ENCODE measurements at places on chromosomes 3 and 15. TPM values are rescaled to one million over a fixed set of nuclear protein-coding genes. Genes with fewer than 3 reads are reported as not detected.

DNA sequence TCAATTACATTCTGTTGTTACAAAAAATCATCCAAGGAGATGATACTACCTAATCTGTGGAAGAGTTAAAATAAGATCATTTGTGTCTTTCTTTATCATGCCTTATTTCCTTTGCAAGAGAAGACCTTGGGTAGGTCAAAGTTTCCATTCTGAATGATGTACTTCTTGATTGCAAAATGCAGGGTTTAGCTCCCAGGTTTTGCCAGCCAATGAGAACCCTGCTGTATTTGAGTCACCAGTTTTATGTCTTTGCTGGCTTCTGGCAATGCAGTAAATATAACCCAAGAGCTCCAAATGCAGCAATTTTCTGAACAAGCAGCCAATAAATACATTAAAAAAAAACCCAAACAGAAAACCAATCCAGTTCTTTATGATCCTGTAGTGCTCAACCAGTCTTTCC lies 204.9 kb downstream of the CADPS start:
- no peak for DNase-seq

DNA sequence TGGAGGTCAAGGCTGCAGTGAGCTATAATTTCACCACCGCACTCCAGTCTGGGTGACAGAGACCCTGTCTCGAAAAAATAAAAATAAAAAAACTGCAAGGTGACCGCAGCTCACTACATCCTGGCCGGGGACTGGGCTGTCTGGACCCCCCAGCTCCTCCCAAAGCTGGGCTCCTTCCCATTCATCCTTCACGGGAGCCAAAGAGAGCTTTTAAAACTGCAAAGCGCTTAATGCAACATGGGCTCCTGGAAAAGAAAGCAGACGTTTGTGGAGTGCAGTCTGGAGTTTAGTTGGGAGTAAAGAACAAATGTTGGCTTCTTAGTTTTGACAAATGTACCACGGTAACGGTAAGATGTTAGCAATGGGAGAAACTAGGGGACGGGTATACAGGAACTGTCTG lies 12.1 kb downstream of the PLXND1 start:
- DNase-seq: no peak

DNA sequence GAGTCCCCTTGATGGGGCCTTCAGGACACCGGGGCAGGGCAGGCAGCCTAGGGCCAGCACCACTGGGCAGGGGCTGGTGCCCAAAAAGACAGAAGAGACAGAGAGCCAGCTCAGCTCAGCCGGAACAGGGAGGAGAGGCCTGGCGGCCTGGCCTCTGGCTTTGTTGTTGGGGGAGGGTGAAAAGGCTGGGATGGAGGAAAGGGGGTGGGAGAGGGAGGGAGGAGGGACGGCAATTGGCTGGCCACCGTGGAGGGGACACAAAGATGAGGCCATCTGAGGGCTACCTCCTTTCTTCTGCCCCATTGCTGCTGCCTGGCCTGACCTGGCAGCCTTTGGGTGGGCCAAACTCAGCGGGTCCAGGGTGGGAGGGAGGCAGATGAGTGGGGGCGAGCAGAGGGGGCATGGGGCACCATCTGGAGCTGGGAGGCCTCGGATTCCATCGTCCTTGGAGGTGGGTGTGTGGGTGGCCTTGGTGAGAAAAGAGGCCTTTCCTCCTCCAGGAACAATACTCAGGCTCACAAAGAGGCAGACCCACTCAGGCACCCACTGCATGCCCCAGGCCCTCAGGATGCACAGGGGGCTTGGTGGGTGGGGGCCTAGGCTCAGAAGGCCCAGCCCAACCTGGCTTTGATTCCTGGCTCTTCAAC lies 9.3 kb downstream of the EFCC1 start:
- no peak for DNase-seq

GRCh38 chr15:71506946-71507345 lies 303.4 kb upstream of the NR2E3 start:
- no peak for DNase-seq

DNA sequence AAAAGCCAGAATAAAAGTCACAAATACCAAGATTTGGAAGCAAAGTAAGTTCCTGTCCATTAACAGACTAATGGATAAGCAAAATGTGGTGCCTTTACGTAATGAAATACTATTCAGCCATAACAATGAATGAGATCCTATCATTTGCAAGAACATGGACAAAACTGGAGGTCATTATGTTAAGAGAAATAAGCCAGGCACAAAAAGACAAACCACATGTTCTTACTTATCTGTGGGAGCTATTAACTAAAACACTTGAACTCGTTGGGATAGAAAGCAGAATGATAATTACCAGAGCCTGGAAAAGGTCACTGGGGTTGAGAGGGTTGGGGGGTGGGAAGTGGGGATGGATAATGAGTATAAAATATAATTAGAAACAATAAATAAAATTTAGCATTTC lies 1015.9 kb downstream of the OTOL1 start:
- no peak for DNase-seq

- DNase-seq: peak; percentile 19
Observed at GRCh38 chr3:16059711-16060357, 114.6 kb upstream of the GALNT15 start.

DNA sequence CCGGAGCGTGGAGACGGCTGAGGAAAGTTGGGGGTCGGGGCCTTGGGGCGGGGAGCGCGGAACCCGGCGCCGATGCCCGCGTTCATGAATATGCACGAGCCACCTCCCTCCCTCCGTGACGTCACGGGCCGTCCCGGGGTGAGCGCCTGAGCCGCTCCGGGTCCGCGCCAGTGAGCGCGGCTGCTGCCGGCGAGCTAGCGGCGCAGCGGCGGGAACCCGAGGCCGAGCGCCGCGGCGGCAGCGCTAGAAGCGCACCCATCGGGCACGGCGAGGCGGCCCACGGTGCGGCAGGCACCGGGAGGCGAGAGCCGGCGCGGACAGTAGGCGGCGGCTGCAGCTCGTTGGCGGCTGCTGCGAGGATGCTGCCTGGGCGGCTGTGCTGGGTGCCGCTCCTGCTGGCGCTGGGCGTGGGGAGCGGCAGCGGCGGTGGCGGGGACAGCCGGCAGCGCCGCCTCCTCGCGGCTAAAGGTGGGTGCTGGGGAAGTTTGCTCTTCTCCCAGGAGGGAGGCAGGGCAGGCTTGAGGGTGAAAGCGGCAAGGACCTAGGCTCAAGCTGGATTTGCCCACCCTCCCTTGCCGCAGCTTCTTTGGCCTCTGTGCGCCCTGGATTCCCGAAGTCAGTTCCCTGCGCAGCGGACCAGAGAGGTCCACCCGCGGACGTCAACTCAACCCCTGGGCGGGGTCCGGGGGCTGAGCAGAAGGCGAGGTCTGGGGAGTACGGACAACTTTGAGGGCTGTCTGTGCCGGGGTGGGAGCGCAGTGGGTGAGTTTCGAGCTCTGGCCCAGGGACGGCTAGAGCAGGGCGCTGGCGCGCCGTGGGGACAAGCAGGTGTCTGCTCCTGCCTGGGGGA lies at the start of gene CLSTN2:
CLSTN2 (plus strand) TSS at position 170 of the 850 bp plus-strand sequence.
- no peak for DNase-seq

DNA sequence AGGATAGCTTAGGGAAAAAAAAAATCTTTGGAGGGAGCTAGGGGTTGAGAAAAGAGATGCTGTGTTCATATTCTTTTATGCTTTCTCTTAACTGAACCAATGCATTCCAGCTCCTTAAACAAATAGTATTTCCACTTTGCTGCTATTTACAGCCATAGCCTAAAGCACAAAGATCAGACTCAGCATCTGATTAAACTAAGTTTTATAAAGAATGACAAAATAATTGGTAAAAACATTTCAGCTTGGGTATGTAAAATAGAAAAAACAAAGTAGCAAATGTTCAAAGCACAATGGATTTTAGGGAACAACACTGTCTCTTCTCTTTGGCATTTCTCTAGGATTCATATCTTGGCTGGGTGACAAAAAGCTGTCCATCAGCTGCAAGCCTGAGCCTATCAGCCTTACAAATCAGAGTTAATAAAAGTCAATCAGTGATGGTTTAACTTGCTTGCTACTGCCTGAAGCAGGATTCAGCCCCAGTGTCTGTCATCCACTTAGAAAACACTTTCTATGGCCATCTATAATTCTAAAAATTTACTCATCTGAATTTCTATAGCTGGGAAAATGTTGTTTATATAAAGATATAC lies 232.1 kb upstream of the CDIN1 start:
- DNase-seq: no peak

DNA sequence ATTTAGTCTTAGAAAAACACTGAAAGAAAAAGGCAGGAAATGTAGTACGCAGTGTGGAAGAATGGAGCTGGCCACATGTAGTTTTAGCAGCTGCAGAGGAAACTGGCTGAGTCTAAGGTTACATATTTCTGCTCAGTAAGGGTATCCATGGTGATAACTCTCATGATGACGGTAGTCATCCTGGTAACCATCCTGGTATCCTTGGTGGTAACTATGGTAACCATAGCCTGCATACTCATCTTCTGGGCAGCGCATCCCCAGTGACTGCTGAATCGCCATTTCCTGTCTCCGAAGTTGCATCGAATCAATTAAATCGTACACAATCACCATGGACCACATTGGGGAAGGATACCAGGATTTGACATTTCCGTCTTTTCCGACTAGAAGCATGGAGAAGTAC lies 35.7 kb downstream of the CCDC80 start:
- DNase-seq: no peak

- DNase-seq: no peak
Observed at GRCh38 chr15:95284492-95284891, 1046.0 kb upstream of the NR2F2 start.

DNA sequence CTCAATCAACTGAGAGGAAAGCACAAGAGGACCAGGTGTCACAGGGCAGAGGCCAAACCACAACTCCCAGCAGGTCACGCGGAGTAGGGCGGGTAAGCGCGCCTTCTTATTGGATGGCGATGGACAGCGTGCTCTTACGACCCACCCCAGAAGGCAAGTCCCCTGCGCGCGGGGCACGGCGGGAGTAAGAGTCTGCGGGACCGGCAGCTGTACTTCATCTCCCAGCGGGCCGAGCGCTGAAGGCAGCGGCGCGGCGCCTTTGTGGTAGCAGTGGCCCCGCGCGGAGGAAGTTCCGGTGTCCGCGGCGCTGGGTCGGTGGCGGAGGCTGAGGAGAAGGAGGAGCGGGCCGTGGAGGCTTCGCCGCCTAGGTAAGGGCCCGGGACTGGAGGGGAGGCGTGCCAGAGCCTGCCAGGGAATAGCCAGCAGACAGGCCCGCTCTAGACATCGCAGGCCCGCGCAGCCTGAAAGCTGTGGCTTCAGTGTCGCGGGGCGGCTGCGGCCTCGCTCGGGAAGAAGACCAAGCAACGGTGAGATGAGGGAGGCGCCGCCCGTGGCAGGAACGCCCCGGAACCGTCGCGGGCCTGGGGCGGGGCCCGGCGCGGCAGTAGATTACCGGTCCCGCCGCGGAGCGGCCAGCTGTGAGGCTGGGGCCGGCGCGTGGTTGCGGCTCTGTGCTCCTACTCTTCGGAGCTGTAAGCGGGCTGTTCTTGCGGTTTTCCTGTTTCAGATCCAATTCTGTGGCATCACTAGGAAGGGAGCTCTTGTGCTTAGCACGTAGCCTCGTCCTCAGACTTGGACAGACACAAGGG lies at the start of gene RBM6:
RBM6 (plus strand) TSS at position 293 of the 809 bp plus-strand sequence. CDS start 22,492 bp downstream, outside the sequence.
- peak; percentile 93 for DNase-seq

DNA sequence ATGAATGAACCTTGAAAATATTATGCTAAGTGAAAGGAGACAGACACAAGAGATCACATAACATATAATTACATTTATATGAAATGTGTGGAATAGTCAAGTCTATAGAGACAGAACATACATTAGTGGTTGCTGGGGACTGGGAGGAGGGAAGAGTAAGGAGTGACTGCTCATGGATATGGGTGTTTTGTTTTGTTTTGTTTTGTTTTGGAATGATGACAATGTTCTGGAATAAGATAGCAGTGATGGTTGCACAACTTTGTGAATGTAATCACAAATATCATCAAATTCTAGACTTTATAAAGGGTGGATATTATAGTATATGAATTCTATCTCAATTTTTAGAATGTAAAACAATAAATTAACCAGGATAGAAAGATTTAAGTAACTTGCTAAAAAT lies 57.4 kb upstream of the PHLDB2 start:
- DNase-seq: no peak

DNA sequence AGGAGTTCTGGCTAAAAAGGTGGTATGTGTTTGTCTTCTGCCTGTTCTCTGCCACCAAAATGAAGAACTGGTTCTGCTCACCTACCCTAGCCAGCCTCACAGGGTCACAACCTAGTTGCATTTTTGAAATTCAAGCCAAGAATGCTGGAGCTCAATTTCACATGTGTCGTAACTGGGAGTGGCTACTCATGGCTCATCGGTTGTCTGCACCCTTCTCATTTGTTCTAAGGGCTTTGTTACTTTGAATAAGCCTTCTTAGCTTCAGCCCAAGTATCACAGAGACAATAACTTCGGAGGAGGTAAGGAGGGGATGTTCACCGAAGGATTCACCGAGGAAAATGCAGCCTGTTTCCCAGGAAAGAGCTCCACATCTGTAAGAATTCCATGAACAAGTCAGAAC lies 134.3 kb upstream of the RARB start:
- no peak for DNase-seq

DNA sequence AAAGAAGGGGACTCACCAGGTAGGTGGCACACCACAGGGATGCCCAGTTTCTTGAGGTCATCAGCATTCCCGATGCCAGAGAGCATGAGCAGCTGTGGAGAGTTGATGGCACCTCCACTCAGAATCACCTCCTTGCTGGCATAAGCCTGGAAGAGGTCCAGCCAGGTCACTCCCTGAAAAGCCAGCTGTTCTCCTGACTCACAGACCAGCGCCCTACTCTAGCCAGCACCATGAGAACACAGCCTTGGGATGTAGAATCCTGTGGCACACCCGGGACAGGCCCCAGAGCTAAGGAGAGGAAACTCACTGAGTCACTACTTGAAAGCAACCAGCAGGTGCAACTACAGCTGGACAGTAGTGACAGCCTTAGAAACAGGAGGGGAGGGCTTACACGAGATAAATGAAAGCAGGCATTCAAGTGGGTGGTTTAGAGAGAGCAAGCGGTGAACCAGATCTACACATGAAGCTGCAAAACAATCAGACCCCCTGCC lies 24.5 kb downstream of the CHDH start:
- DNase-seq: no peak

GRCh38 chr3:7290077-7290825 lies 429.3 kb downstream of the GRM7 start:
- no peak for DNase-seq

GRCh38 chr3:81776643-81777042 lies 15.2 kb upstream of the GBE1 start:
- DNase-seq: no peak

NR2C2 gene
- total RNA-seq: 45.0 TPM

LXN gene
- not detected for total RNA-seq

GPR160 gene
- 9.9 TPM for total RNA-seq

SCN5A gene
- 11.5 TPM for total RNA-seq
